A549 treated with CORT108297 at 1 μM for 4 hours (cell line): ENCODE measurements at places on chromosomes 4 and X. TPM values are rescaled to one million over a fixed set of nuclear protein-coding genes. Genes with fewer than 3 reads are reported as not detected.

FAM184B gene
- total RNA-seq: 0.01 to 0.06 TPM (median 0.05 TPM) in 5 replicates

PPBP gene
- total RNA-seq: 0.15 to 0.19 TPM in 2 of 5 replicates, not detected in the others

ASB9 gene
- 19.0 to 24.3 TPM (median 20.6 TPM) in 5 replicates for total RNA-seq

TBX22 gene
- total RNA-seq: not detected in 5 replicates

USP17L11 gene
- total RNA-seq: not detected in 5 replicates

HSD17B13 gene
- 0.04 to 0.08 TPM in 2 of 5 replicates, not detected in the others for total RNA-seq

CYSLTR1 gene
- total RNA-seq: not detected in 5 replicates

MAGEA9B gene
- not detected in 5 replicates for total RNA-seq

HTR2C gene
- total RNA-seq: not detected in 5 replicates

DGKK gene
- not detected in 5 replicates for total RNA-seq
